ENCODE measurements at places on chromosomes 5 and 9.
A peak's percentile ranks its signal among the peaks of the same experiment; 100 is the strongest.

DNA sequence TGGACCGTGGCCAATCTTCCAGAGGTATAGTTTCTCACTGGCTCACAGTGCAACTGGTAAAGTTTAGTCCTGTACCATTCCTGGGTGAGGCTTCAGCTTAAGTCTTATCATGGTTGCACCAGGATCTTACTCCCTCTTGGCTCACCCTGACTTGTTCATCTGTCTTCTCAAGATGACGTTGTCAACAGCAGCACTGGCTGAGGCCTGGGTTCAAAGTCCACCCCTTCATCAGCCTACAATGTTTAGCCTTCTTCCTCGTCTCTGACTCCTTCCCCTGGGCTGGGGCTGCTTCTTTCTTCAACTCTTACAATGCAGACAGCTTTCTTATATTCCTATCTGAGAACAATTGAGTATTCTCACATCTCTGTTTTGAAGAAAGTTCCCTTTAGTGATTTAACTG, 311.1 kb upstream of the CLINT1 start:
- no peak for DNase-seq

- no peak for DNase-seq
These were observed 433.3 kb downstream of the SH3GL2 start for GRCh38 chr9:18012170-18012569.

- DNase-seq, result peak; percentile 64
These were observed 41.9 kb downstream of the NCS1 start for GRCh38 chr9:130213911-130214761.

DNA sequence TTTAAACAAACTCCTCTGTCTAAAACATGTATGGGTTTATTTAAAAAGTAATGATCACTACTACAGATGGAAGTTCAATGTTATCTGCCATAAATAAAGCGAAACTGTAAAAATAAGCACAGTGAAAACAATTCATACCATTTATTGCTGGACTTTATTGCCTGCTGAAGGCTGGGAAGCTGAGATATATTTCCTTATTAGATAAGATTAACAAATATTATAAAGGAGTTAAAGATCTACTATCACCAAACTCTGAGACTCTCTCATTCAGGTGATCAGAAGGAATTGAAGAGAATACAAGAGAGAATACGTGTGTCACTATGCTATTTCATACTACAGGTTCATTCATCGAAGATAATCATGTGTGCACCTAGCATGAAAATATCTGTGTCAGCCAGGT, 190.9 kb upstream of the ATP10B start:
- DNase-seq, result no peak

DNA sequence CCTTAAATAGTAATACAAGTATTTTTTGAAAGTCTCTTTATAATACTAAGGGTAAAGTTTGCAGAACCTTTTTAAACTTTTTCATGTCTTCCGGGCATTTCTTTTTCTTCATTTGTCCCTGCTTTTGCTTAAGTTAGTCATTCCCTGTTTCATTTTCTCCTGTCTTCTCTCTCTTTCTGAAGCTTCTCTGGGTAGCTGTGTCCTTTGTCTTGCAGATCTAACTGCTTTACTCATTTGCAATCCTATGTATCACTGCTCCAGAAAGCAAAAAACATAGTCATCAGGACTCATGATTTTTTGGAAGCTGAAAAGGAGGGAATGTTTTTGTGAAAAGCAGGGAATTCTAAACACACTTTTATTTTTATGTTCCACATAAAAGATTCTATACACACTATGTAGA, 301.7 kb downstream of the MRPS30 start:
- DNase-seq, result no peak

- DNase-seq, result no peak
These were observed 736.4 kb upstream of the PTPRD start for GRCh38 chr9:11349187-11349586.

- DNase-seq, result no peak
These were observed 6.2 kb downstream of the ZER1 start for GRCh38 chr9:128765499-128765898.

GRCh38 chr5:154165886-154166285, 24.6 kb upstream of the GALNT10 start:
- no peak for DNase-seq

DNA sequence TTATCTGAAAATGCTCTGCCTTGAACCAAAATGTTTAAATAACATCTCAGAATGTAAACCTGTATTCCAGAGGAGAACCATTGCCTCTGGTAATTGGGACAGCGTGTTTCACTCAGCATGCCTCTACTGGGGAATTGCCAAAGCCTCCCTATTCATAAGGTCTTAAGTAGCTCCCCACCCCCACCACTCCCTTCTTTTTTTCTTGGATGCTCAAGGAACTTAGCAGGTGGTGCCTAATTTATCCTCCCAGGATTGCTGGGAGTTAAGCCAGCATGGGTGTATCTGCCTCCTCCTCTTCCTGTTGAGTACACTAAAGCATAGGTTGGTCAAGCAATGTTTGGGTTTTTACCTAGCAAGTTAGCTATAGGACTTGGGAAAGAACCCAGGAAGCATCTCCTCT, 220.2 kb downstream of the DMAC1 start:
- DNase-seq, result no peak

- DNase-seq, result no peak
These were observed 16.1 kb upstream of the FKTN start for GRCh38 chr9:105541838-105542237.

DNA sequence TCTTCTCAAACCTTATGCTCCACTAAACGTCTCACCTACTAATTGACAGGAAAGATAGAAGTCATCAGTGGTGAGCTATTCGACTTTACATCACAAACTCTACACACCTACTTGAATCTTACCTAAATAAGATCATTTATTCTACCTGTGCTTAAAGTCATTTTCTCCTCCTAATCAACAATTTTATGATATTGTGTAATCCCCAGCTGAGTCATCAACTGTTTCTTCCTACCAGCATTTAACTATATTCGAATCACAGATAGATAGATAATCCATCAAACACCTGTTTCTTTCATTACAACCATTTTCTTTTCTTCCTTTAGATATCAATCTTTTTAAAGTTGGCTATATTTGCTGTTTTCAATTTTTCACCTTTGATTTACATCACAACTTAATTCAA, 181.5 kb downstream of the LPAR1 start:
- DNase-seq, result no peak

- no peak for DNase-seq
These were observed 10.3 kb upstream of the FCN2 start for GRCh38 chr9:134870301-134870694.

DNA sequence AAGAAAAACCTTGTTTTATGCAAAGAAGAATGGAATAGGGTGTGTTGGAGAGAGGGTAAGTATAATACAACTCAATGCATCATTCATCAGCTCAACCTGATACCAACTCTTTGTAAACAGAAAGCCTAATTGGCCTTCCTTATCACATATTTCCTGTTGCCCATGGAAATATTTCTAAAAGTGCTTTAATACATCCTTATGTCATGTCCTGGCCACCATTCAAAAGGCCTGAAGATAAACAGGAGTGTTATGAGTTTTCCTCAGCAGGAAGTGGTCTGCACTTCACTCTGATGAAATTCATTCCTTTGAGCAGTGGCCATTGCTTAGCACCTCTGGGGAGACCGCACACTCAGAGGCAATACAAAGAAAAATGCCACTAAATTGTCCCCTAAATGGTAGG, 511.2 kb downstream of the SEMA5A start:
- no peak for DNase-seq

DNA sequence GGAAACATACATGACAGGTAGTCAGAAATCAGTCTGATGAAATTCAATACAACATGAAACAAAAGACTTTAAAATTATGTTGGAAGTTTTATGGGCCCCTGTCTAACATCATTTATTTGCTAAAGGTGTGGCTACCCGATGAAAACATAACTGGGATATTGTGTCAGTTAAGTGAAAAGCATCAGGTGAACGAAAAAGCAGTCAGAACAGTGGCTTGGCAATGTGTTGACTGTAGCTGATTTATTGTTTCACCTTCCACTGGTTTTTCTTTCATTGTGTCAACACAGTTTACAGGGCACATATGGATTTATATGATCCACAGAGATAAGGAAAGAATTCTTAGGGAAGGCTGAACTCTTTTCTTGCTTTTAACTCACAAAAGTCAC, 429.6 kb upstream of the ZNF608 start:
- DNase-seq, result no peak

DNA sequence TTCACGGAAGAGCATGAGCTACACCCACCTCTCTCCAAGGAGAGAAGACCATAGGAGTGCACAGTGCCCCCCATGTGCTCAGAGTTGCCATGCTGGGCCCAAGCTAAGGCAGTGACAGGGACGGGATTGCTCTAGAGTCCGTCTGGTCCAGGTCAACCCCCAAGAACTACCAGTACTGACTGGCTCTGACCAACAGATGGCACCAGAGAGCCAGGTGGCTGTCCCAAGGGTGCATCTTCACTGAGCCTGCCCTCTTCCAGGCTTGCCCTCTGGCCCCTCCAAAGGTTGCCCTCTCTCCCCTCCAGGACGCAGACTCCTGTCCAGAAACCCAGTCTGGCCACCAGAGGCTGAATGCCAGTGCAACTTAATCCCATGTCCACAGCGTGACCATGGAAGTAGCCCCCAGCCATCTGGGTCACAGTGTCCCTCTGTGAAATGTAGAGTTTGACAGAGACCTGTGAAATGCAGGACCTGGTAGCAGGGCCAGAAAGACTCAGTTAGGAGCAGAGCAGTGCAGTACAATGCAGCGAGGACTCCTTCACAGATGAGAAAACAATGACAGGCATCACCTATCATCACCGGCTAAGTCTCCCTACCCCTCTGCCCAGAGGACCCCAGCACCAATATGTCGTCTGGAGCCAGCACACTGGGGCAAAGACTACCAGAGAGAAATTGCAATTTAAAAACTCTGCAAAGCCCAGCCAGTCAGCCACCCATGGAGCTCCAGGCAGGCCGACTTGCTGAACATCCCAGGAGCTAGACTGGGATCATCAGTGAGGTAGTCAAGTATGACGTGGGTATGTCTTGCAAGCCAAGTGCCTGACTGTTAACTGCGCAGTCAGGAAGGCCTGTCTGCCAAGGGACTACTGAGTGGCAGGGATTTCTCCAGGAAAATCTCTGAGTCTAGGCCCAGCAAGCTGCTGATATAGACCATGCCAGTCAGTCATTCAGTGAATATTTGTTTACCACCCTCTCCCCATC, 7.7 kb upstream of the SKP1 start:
- DNase-seq, result peak; percentile 76

GRCh38 chr5:42719034-42719433, 37.6 kb upstream of the CCDC152 start:
- no peak for DNase-seq

GRCh38 chr5:143226872-143227271, 176.6 kb downstream of the NR3C1 start:
- no peak for DNase-seq

- no peak for DNase-seq
These were observed 370.3 kb upstream of the IRX2 start for GRCh38 chr5:3121813-3122212.

DNA sequence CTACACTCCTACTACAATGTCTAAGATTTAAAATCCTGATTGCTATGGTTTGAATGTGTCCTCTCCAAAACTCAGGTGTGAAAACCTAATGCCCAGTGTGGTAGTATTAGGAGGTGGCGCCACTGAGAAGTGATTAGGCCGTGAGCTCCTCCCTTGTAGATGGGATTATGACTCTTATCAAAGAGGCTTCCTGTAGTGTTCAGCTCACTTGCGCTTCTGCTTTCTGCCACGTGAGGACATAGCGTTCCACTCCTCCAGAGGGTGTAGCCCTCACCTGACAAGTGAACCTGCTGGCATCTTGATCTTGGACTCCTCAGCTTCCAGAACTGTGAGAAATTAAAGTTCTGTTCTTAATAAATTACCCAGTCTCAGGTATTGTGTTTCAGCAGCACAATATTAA, 33.0 kb upstream of the WHRN start:
- DNase-seq, result no peak

DNA sequence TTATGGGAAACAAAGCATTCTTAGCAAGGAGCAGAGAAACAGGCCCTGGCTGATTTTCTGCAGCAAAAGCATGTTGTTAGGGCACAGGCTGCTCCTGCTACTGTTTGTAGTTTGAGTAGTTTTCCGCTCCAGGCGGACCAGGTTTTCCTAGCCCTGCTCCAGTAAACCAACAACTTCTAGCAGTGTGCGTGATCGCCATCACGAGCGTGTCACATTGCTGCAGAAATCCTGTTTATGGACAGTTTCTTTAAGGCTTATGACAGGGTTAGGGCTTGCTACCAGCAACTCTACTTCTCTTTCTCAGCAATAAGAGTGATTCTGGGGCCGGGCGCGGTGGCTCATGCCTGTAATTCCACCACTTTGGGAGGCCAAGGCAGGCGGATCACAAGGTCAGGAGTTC, 803.9 kb upstream of the CDH10 start:
- DNase-seq, result no peak

- DNase-seq, result peak; percentile 73
These were observed 2.6 kb upstream of the GABRB2 start for GRCh38 chr5:161549106-161549505.

DNA sequence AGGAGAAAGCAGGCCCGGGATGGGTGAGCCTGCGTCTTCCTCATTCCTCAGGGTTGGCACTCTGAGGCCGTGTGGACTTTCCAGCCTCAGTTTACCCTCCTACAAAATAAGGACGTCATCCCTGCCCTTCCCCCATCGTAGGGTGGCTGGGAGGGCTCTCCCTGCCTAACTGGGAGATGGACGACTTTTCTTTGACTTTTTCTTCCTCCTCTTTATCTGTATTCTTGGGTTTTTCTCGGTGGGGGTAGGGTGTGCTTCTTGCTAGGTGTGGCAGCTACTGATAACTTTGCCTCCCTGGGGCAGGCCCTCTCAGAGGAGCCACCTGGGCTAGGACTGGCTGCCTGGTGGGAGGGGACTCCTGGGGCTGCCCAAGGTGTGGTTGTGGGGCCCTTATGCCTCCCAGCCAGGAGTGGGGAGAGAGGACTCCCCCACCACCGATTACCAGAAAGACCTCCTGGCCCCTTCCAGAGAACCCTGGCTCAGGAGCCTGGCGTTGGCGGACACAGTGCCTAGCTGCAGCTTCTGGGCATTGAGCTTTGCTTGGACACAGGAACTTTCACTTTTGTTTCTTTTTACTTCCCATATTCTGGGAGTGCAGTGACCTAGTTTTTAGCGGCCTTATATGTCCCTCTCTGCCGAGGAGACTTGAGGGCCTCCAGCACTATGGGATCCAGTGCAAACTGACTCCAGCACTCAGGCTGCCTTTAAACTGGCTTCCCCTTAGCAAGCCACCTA, 6.1 kb downstream of the GLIPR2 start:
- no peak for DNase-seq

- no peak for DNase-seq
These were observed 248.6 kb downstream of the TMEM232 start for GRCh38 chr5:110477911-110478310.

DNA sequence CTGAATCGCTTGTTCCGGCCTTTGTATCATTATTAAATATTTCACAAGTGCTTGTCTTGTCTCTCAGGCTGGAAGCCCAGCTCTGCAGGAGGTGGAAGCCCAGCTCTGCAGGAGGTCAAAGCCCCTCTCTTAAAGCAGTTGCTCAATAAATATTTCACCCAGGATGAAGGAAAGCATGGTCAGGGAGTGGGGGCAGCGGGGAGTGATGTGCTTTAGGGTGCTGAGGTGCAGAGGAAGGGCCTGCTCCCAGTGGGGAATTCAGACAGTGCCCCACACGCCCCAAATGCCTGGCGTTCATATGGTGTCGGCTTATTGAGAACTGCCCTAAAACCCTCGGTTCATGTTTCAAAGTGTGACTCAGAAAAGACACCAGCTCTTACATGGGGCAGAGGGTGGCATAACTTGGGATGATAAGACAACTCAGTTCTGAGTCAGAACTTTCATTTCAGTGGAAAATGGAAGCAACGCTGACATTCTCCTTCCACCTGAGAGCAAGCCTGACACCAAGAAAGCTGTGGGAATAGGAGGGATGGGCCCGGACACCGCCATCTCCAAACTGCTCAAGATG, 114.3 kb upstream of the DAP start:
- no peak for DNase-seq

GRCh38 chr9:108360304-108360703, 495.5 kb downstream of the ACTL7B start:
- no peak for DNase-seq

Measured in femur (tissue), 1 donor.